ENCODE measurements at places on chromosomes 1 and 21.

- no peak for DNase-seq
Measured at GRCh38 chr1:22239378-22239777, 96.5 kb upstream of the WNT4 start.

DNA sequence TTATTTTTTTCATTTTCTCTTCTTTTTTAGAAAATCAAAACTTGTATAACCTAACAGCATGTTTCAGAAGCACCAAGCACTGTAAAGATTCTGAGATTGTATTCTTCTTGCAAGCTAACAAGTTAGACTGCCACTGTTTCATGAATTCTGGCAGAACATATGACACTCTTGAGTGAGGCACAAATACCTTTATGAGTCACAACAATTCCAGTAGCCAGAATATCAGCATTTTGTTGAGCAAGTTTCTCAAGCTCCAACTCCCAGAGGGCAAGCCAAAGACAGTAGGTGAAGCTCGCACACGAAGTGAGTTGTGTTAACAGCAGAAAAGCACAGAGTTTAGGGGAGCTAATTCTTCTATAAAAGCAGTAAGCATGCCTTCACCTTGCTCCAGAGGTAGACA lies 268.8 kb upstream of the NCAM2 start:
- no peak for DNase-seq

- DNase-seq: no peak
Measured at GRCh38 chr1:19343617-19344350, 31.7 kb downstream of the SLC66A1 start.

DNA sequence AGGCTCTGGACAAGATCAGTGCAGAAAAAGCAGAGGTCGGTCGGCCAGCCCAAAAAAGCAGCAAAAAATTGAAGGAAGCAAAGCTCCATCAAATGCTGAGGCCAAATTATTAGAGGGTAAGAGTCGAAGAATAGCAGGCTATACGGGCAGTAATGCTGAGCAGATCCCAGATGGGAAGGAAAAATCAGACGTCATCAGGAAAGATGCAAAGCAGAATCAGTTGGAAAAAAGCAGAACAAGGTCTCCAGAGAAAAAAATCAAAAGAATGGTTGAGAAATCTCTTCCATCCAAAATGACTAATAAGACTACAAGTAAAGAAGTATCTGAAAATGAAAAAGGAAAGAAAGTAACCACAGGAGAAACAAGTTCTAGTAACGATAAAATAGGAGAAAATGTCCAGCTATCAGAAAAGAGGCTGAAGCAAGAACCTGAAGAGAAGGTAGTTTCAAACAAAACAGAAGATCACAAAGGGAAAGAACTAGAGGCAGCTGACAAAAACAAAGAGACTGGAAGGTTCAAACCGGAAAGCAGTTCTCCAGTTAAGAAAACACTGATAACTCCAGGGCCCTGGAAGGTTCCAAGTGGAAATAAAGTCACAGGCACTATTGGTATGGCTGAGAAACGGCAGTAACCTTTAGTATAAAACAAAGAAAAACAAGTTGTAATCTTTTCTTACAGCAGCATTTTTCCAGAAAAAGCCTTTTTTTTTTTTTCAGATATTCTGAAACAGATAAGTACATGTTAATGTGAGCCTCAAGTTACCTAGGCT lies 75.7 kb downstream of the PHTF1 start:
- DNase-seq: no peak

DNA sequence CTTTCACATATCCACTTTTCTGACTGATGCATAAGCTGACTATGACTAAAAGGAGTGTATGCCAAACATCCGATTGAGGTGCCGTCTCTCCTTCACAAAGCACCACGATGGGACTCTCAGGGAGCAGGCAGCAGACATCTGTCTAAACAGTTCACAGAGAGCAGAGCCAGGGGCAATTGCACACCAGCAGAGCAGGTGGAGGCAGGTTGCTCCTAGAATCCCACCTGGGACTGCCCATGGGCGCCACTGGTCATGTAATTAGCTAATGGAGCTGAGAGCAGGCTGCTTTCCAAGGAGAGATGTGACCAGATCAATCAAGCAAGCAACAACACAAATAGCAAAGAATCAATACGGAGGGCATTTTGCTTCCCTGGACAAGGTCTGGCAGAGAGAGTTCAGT lies 30.5 kb upstream of the COA6 start:
- DNase-seq: no peak
